ENCODE measurements at places on chromosomes 3 and 15. TPM values are rescaled to one million over a fixed set of nuclear protein-coding genes. Genes with fewer than 3 reads are reported as not detected.

Gene SLC2A2
- not detected for total RNA-seq

Gene EBLN2
- total RNA-seq = 1.0 TPM

Gene AQR
- total RNA-seq = 16.4 TPM

Gene A4GNT
- not detected for total RNA-seq

Gene LRRC31
- not detected for total RNA-seq

Gene SPATA12
- not detected for total RNA-seq

Gene CCDC33
- total RNA-seq = not detected

Gene CLPX
- 19.2 TPM for total RNA-seq

Gene FETUB
- total RNA-seq = not detected

Gene DUOX2
- not detected for total RNA-seq

Gene MEX3B
- 1.6 TPM for total RNA-seq

Gene CA12
- total RNA-seq = 107 TPM

Gene GOLGA6A
- not detected for total RNA-seq
